ENCODE measurements at places on chromosomes 6 and 20. TPM values are rescaled to one million over a fixed set of nuclear protein-coding genes. Genes with fewer than 3 reads are reported as not detected.

The ZDHHC14 gene
- total RNA-seq = 2.5 TPM

GRCh38 chr6:107728564-107728897 lies 95.6 kb downstream of the SCML4 start:
- no peak overlapping the region for H3K27ac ChIP-seq
- H3K4me1 ChIP-seq = peaks cover 67% of the 10 kb centered on the region
- H3K27me3 ChIP-seq = no peaks in the 10 kb centered on the region
- no peak overlapping the region for H3K4me3 ChIP-seq

The ENPP1 gene
- total RNA-seq = 0.20 TPM

GRCh38 chr6:19632230-19632629 lies 204.9 kb upstream of the ID4 start:
- no peaks in the 10 kb centered on the region for H3K4me1 ChIP-seq
- no peaks in the 10 kb centered on the region for H3K27me3 ChIP-seq
- H3K4me3 ChIP-seq = no peak overlapping the region
- H3K36me3 ChIP-seq = no peaks in the 10 kb centered on the region
- H3K27ac ChIP-seq = no peak overlapping the region

- no peaks in the 10 kb centered on the region for H3K4me1 ChIP-seq
- H3K4me3 ChIP-seq = no peak overlapping the region
- no peaks in the 10 kb centered on the region for H3K27me3 ChIP-seq
- no peak for DNase-seq
- H3K36me3 ChIP-seq = no peaks in the 10 kb centered on the region
Measured at GRCh38 chr6:5121956-5122355, 36.8 kb downstream of the PPP1R3G start.

- no peaks in the 10 kb centered on the region for H3K27me3 ChIP-seq
- no peak overlapping the region for H3K4me3 ChIP-seq
- H3K27ac ChIP-seq = peak overlapping the region; percentile 5
- H3K36me3 ChIP-seq = no peaks in the 10 kb centered on the region
- H3K4me1 ChIP-seq = peaks cover 10% of the 10 kb centered on the region
Measured at GRCh38 chr6:129989396-129989795, 29.0 kb upstream of the L3MBTL3 start.

- no peak overlapping the region for H3K27ac ChIP-seq
- peaks cover 34% of the 10 kb centered on the region for H3K4me1 ChIP-seq
- peak overlapping the region; percentile 31 for H3K4me3 ChIP-seq
- H3K36me3 ChIP-seq = no peaks in the 10 kb centered on the region
- DNase-seq = no peak
Measured at GRCh38 chr6:27669295-27669623, 196.4 kb upstream of the ZNF184 start.

The COL12A1 gene
- 0.09 TPM for total RNA-seq

DNA sequence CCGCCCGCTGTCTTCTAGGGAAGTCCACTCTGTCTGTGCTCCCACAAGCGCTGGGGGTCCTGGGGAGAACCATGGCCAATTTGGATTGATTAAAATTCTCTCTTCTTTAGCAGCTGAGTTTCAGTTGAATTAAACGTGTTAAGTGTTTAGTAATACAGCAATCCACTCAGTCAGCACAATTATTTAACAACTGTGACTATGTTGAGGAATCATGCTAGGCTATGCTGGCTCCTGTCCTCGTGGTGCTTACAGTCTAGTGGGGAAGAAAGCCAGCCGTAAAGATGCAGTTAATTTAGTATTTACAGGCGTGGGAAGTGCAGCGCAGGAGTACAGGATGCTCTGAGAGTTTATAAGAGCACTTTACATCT lies 88.9 kb upstream of the FOXP4 start:
- H3K4me3 ChIP-seq = no peak overlapping the region
- H3K27ac ChIP-seq = no peak overlapping the region
- H3K4me1 ChIP-seq = no peaks in the 10 kb centered on the region
- no peaks in the 10 kb centered on the region for H3K36me3 ChIP-seq
- no peaks in the 10 kb centered on the region for H3K27me3 ChIP-seq
- DNase-seq = no peak

The TMX4 gene
- 21.2 TPM for total RNA-seq

DNA sequence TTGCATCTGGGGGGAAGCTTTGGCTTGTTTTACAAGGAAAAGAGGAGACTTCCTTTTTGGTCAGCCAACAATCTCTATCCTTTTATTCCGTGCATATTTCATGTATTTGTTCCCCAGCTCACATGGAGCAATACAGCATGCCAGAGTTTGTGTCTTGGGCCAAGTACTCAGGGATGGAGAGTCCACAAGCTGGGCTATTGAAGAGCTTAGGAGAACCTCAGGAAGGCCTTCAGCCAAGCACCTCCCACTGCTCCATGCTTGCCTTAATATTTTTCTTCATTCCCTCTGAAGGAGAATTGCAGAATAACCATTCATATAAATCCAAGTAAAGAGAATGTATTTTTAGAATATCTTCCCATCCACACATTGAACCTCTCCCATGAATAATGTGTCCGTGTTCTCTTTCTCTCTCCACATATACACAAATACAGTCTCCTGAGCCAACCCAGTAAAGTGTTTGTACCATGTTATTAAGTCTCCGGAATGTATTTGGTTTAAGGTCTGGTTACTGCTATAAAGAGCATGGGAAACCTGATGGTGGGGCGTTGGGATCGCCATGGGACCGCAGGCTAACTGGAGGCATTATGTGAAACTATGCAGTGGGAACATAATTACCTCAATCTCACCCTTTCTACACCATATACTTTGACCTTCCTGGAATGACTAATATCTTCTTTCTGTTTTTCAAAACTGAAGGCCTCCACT lies 3.0 kb downstream of the LAMA4 start:
- H3K4me3 ChIP-seq = no peak overlapping the region
- no peak for DNase-seq
- H3K27ac ChIP-seq = no peak overlapping the region
- H3K36me3 ChIP-seq = no peaks in the 10 kb centered on the region
- H3K27me3 ChIP-seq = peaks cover 38% of the 10 kb centered on the region

DNA sequence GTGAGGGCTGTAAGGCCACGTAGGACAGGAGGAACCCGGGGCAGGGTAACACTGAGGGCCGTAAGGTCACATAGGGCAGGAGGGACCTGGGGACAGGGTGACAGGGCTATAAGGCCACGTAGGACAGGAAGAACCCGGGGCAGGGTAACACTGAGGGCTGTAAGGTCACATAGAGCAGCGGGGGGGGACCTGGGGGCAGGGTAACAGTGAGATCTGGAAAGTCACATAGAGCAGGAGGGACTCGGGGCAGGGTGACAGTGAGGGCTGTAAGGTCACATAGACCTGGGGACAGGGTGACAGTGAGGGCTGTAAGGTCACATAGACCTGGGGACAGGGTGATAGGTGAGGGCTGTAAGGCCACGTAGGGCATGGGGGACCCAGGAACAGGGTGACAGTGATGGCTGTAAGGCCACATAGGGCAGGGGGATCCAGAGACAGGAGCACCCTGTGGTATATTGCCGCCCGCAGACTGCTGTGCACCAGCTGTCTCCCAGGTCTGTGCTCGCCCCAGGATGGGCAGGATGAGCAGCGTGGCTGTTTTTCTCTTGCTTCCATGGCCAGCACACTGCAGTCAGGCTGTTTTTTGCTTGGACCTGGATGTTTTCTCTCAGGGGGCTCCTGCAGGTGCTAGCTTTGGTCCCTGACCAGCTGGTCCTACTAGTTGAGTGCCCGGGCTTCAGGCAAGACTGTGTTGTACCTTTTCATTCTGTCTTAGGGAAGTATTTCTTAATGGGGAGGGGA lies 55.7 kb downstream of the SYTL3 start:
- no peak overlapping the region for H3K4me3 ChIP-seq
- DNase-seq = no peak
- peaks cover 21% of the 10 kb centered on the region for H3K4me1 ChIP-seq
- H3K36me3 ChIP-seq = peaks cover 36% of the 10 kb centered on the region
- peak overlapping the region; percentile 20 for H3K27ac ChIP-seq

The CAP2 gene
- total RNA-seq = not detected

DNA sequence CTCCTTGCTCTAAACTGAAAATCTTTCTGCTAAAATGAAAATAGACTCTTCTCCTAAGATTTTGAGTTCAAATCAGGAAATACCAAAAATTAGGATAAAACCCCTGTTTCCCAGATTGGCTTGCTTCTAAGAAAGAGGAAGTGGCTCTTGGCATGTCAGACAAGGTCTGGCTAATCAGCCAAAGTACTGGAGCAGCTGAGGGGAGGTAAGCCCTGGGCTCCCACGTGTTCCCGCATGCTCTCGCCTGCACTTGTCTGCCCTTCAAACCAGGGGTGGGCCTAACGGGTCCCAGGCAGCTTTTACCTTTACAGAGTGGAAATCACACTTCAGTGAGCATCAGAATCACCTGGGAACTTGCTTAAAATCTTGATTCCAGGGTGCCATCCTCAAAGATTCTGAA lies 43.2 kb upstream of the GABRR1 start:
- no peak for DNase-seq
- no peaks in the 10 kb centered on the region for H3K27me3 ChIP-seq
- peaks cover 9% of the 10 kb centered on the region for H3K4me1 ChIP-seq
- no peaks in the 10 kb centered on the region for H3K36me3 ChIP-seq
- no peak overlapping the region for H3K4me3 ChIP-seq

DNA sequence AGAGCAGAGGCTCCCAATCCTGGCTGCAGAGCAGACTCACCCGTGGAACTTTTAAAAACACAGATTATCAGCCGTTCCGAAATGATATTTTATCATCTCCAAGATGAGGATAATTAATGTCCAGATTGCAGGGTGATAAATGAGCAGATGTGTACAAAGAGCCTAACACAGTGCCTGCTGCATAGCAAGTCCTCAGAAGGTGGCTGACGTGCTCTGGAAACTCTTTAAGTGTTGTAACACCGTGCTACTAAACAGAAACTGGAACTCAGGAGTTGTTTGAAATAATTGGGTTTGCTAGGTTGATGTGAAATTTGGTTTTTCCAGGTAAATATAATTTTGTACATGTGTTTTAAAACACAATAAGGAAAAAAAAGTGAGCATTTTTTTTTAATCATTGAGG lies 118.0 kb downstream of the ARMC2 start:
- H3K4me1 ChIP-seq = peaks cover 12% of the 10 kb centered on the region
- H3K27ac ChIP-seq = no peak overlapping the region
- H3K4me3 ChIP-seq = no peak overlapping the region
- no peak for DNase-seq
- H3K36me3 ChIP-seq = no peaks in the 10 kb centered on the region

The PRL gene
- total RNA-seq = 0.60 TPM

The CDC40 gene
- total RNA-seq = 26.0 TPM

DNA sequence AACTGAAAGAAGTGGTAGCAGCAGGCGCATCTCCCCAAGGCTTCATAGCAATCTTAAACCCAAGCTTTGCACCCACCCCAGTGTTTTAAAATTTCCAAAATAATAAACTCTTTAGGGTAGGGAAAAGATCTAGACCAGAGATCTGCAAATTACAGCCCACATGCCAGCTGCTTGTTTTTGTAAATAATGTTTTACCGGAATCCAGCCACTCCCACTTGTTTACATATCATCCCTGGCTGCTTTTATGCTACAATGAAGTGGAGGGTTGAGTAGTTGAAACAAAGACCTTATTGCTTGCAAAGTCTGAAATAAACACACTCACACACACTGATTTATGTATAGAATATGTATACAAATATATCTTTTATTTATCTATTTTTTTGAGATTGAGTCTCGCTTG lies 30.0 kb downstream of the SLX4IP start:
- H3K4me3 ChIP-seq = no peak overlapping the region
- no peak for DNase-seq
- H3K27me3 ChIP-seq = no peaks in the 10 kb centered on the region
- peaks cover 15% of the 10 kb centered on the region for H3K4me1 ChIP-seq
- no peak overlapping the region for H3K27ac ChIP-seq

GRCh38 chr20:63648895-63649589 lies 4.2 kb downstream of the STMN3 start:
- no peak overlapping the region for H3K27ac ChIP-seq
- H3K4me1 ChIP-seq = peaks cover 11% of the 10 kb centered on the region
- no peaks in the 10 kb centered on the region for H3K36me3 ChIP-seq
- DNase-seq = no peak

The SLCO4A1 gene
- total RNA-seq = 68.4 TPM

DNA sequence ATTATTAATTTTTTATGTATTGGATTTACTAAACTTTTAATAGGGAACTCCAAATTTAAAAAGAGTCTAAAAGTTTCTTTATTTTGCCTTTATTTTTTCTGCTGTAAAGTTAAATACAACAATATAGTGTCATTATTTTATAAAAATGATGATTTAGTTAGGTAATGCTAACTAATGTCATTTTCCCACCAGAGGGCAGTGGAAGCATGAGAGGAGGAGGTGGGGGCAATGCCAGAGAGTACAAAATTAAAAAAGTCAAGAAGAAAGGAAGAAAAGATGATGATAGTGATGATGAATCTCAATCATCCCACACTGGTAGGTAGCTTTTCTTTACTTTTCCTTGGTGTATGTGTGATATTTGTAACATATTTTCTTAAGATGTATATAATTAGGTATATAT lies 20.2 kb upstream of the FHL5 start:
- peaks cover 32% of the 10 kb centered on the region for H3K36me3 ChIP-seq
- H3K27me3 ChIP-seq = no peaks in the 10 kb centered on the region
- no peak overlapping the region for H3K27ac ChIP-seq
- DNase-seq = no peak

GRCh38 chr20:47785854-47786764 lies 828 bp upstream of the SULF2 start:
- peak overlapping the region; percentile 46 for H3K4me3 ChIP-seq
- H3K36me3 ChIP-seq = no peaks in the 10 kb centered on the region
- peaks cover 51% of the 10 kb centered on the region for H3K27me3 ChIP-seq
- H3K27ac ChIP-seq = no peak overlapping the region
- DNase-seq = peak; percentile 45

The RNF144B gene
- 1.8 TPM for total RNA-seq

The SAPCD1 gene
- total RNA-seq = 13.6 TPM

DNA sequence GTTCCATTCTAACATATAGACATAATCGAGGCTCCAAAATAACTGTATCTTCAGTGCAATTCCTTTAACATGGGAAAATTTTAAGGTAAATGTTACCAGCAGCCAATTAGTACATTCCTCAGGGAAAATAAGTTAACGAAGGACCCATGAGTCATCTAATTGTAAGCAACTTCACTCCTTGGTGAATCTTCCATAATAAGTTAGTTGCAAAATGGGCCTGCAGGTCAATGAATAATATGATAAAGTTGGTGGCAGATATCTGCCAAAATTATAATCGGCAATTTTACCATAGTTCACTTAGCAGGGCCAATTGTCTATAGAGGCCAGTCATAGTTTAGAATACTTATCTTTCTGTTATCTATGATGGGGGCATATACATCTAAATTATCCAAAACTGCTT lies 42.3 kb downstream of the QRSL1 start:
- DNase-seq = no peak
- no peaks in the 10 kb centered on the region for H3K36me3 ChIP-seq
- no peaks in the 10 kb centered on the region for H3K4me1 ChIP-seq
- H3K27me3 ChIP-seq = no peaks in the 10 kb centered on the region
- H3K4me3 ChIP-seq = no peak overlapping the region
- no peak overlapping the region for H3K27ac ChIP-seq

- peaks cover 13% of the 10 kb centered on the region for H3K27me3 ChIP-seq
- H3K27ac ChIP-seq = peak overlapping the region; percentile 36
- no peaks in the 10 kb centered on the region for H3K36me3 ChIP-seq
Measured at GRCh38 chr6:155108070-155108820, 113.1 kb downstream of the TIAM2 start.

DNA sequence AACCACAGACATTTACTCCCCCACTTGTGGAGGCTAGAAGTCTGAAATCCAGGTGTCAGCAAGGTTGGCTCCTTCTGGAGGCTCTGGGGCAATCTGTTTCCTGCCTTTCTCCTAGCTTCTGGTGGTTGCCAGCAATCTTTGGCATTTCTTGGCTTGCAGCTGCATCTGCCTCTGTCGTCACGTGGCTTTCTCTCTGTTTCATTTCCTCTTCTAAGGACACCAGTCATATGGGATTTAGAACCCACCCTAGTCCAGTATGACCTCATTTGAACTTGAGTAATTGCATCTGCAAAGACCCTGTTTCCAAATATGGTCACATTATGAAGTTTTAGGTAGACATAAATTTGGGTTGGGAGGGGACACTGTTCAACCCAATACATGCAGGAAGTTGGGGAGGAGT lies 56.2 kb upstream of the EPB41L1 start:
- peak; percentile 7 for DNase-seq
- no peaks in the 10 kb centered on the region for H3K36me3 ChIP-seq
- no peak overlapping the region for H3K27ac ChIP-seq
- peaks cover 10% of the 10 kb centered on the region for H3K4me1 ChIP-seq

The KCNB1 gene
- not detected for total RNA-seq

Data from activated CD8-positive, alpha-beta T cell treated with anti-CD3 and anti-CD28 coated beads for 36 hours (primary cell).